ENCODE measurements at places on chromosomes 2 and 18.

DNA sequence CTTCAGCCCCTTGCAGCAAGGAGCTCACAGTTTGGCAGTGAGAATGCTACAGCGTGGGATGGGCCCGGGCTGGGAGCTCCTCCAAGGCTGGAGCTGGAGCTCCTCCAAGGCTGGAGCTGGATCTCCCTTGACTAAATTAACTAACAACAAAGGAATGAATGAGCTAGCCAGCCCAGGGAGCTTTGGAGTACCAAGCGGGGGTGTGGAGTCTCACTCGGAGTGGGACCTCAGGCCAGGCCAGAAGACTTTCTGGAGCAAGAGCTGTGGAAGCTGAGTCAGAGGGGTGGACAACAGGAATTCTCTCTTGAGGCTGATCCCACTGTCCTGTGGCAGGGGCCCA lies 244.7 kb upstream of the HS6ST1 start:
- DNase-seq, result no peak

DNA sequence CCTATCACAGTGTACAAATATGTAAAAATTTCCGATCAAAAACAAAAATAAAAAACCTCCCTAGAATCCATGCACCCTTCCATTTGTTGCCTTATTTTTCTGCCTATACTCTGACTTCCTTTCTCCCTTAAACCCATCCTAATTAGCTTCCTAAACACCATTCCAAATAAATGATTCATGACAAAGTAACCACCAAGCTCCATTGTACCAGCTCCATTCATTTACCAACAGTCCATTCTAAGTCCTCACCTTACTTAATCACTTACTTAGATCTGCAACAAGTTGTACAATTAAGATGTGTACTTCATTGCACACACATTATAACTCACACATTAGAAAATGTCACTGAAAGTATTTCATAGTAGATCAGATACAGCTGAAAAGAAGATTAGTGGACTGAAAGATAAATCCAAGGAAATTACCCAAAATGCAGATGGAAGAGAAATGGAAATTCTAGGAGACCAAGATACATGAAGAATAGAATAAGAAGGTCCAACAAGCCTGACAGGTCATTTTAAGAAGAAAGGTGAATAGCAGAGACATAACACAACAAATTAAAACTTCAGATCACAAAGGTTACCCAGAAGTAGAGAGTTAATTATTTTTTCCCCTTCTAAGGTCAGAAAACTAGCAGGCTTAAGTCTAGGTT lies 154.6 kb downstream of the DYM start:
- DNase-seq, result no peak

GRCh38 chr2:113211226-113212105 lies 37.7 kb downstream of the PSD4 start:
- DNase-seq, result no peak

DNA sequence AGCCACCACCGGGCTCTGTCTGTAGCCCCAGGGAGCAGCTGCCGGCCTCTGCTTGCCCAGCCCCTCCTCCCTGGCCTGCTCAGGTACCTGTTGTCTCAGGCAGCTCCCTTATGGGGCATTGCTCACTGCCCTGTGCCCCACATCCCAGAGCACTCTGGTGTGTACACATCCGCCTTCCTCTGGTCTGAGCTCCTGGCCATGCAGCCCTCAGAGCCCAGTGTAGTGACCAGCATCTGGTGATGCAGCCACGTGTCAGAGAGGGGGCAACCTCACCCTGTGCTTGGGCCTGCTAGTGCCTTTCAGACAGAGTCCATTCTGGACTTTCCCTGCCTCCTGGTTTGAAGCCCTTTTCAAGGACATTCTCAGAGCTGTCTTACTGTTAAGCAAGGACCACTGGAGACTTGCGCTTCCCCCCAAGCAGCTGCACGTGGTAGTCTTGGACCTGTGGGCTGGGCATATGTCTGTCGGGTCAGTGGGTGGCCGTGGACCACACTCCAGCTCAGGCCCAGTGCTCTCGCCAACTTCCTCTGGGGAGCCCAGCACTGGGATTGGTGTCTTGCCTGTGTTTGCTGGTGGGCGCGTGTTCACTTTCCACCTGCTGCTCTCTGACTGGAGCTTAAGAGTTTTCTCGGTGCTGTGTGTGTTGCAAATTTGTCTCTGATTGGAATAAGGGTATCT lies 30.7 kb downstream of the DGKD start:
- DNase-seq, result no peak

- no peak for DNase-seq
Observed at GRCh38 chr2:230840301-230840700, 24.4 kb upstream of the ITM2C start.

GRCh38 chr18:9971313-9971920 lies 57.6 kb downstream of the VAPA start:
- DNase-seq, result peak; percentile 52

DNA sequence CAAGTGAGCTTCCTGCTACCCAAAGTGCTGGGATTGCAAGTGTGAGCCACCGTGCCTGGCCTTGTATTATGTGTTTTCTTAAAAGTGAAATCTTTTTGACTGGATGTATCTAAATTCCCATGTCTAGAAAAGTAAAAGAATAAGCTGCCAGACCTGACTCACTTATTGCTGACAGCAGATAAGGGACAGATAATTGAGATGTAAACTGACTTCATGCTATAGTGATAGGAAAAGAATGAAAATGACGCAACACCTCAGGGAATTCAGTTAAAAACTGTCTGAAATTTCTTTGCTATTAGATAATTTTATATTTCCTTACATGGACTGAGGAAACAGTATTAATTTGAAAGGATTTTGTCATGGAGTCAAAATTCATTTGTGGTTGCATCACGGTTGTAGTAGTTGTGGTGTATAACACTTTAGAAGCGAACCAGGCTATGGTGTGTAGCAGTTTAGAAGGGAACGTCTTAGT lies 19.4 kb downstream of the TTC27 start:
- DNase-seq, result no peak

GRCh38 chr2:117917223-117917917 lies 96.5 kb downstream of the CCDC93 start:
- DNase-seq, result no peak

- DNase-seq, result no peak
Observed at GRCh38 chr18:23114911-23115310, 20.4 kb upstream of the CABLES1 start.

DNA sequence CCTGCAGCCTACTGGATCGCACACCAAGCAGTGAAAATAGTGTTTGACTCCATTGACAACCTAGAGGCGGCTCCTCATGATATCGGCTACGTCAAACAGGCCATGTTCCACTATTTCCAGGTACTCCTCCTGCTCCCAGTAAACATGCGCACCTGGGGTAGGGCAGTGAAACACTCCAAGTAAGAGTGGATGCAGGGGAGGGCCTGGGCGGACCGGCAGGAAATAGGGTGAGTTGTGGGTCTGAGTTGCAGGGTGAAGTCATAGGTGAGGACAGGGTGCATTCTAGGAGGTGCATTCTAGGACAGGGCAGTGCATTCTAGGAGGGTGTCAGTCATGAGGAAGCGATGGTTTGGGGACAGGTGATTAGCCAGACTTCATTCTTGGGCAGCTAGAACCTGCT lies 5.0 kb downstream of the NAGK start:
- no peak for DNase-seq

DNA sequence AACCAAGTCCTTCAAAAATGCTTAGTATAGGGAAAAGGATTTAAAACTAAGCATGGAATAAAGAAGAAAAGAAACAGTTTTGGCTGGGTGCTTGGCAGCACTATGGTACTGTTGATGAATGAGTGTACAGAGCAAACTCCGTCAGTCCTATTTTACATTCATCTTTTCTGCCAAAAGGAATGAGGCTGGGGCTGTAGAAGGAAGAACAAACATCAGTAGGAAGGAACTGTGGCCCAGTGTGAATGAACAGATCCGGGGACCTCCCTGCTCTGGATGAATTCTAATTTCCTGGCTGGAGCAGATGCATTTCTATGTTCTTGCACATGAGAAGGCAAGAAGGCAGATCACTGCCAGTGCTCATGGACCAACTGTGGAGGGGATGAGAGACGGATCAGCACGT lies 474.0 kb upstream of the MEIS1 start:
- no peak for DNase-seq

- no peak for DNase-seq
Observed at GRCh38 chr2:240151477-240152031, 11.1 kb upstream of the OTOS start.

- DNase-seq, result no peak
Observed at GRCh38 chr2:112239862-112240261, 15.0 kb downstream of the ZC3H8 start.

DNA sequence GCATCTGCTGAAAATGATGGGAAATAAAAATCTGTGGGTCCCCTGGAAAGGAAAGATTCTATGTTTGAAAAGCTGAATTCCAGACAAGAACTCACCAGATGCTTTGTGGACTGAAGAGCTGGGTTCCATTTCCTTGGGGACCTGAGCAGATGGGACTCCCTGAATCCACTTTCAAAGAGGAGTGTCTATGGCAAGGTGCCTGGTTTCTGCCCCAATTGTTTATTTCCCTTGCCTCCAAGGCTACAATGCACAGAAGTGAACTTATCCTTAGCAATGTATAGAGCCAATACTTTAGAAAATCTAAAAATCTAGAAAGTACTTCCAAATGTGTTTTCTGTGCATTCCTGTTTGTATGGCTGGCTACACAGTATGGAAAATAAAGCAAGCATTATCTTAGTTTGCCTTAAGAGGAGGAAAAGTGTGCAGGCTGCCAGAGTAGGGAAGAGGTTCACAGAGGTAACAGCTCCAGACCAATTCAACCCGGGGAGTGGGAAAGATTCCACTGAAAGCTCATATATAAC lies 420.5 kb downstream of the NRXN1 start:
- DNase-seq, result no peak

GRCh38 chr2:112749755-112750559 lies 14.5 kb downstream of the CKAP2L start:
- DNase-seq, result peak; percentile 78

- no peak for DNase-seq
Observed at GRCh38 chr2:224163566-224164307, 124.7 kb upstream of the SERPINE2 start.

DNA sequence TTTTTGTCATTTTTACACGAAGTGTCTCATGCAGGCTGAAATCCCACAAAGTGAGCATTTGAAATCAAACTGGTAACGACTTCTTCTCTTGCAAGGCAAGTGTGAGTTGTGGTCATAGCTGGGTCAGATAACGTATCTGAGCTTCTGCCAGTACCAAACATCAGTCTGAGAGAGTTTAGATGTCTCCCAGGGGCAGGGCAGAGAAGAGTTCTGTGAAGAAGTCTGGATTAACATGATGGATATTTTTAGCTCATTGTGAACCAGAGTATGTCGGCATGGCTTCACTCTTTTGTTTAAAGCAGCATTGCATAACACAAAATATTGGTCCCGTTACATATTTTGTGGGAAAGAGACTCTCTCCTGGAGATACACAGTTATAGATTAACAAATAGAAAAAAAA lies 655.5 kb upstream of the KLHL29 start:
- no peak for DNase-seq

- DNase-seq, result no peak
Observed at GRCh38 chr2:1617425-1618021, 126.8 kb downstream of the PXDN start.

DNA sequence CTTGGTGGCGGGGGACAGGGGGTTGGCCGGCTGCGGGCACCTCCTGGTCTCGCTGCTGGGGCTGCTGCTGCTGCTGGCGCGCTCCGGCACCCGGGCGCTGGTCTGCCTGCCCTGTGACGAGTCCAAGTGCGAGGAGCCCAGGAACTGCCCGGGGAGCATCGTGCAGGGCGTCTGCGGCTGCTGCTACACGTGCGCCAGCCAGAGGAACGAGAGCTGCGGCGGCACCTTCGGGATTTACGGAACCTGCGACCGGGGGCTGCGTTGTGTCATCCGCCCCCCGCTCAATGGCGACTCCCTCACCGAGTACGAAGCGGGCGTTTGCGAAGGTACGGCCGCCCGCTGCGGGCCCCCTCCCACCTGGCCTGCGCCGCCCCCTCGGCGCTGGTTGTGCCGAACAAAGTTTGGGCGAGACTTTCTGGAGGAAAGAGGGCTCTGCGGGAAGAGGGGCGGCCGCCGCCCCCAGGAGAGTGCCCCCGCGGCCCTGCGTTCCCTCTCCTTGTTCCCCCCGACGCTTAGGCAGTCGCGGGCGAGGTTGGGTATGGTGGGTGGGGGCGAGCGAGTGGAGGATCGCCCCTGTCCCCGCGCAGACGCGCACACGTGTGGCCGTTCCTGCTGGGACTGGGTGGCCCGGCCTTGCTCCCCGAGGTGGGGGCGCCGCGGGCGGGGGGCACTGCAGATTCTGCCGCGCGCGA lies 866 bp downstream of the CRIM1 start:
- no peak for DNase-seq

GRCh38 chr2:47008381-47009252 lies 93.0 kb upstream of the MCFD2 start:
- no peak for DNase-seq

DNA sequence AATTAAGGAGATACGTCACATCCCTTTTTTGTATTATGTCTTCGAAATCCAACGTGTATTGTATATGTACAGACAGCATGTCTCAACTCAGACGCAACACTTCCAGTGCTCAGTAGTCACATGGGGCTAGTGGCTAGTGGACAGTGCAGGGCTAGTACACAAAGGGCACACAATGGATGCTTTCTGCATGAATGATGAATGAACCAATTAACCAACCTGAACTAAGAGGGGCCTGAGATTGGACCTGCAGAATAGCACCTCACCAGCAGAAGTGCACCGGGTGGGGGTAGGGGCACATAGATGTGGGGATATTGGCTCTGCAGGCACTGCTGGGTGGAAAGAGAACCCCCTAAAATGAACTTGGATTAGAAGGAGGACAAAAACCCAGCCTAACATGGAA lies 20.7 kb downstream of the ST8SIA5 start:
- DNase-seq, result no peak

- DNase-seq, result no peak
Observed at GRCh38 chr2:67169417-67170140, 227.6 kb upstream of the ETAA1 start.

DNA sequence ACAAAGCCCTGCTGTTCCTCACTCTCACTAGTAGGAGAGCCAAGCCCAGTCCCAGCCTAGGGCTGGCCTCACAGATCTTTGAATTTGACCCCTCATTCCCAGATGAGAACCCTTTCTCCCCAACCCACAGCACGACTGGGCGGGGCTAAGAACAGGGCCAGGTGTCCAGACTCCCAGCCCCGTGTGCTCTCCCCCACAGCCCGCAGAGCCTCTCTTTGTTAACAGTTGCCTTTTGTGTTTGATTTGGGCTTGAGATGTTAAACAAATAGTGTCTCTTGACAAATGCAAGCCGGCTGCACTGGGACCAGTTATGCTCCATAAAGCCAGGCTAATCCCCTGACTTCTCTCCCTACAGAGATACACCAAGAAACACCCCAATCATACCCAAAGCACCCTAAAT lies 4.7 kb upstream of the KCNK3 start:
- no peak for DNase-seq

GRCh38 chr2:85577386-85578242 lies at the start of gene VAMP8:
TSS of gene VAMP8 (plus strand) at chr2:85577586. CDS start at chr2:85577647, 61 bp downstream.
- DNase-seq, result no peak

GRCh38 chr18:30512872-30513271 lies 529.7 kb downstream of the DSC3 start:
- no peak for DNase-seq

- no peak for DNase-seq
Observed at GRCh38 chr18:60649107-60649506, 276.5 kb upstream of the MC4R start.

DNA sequence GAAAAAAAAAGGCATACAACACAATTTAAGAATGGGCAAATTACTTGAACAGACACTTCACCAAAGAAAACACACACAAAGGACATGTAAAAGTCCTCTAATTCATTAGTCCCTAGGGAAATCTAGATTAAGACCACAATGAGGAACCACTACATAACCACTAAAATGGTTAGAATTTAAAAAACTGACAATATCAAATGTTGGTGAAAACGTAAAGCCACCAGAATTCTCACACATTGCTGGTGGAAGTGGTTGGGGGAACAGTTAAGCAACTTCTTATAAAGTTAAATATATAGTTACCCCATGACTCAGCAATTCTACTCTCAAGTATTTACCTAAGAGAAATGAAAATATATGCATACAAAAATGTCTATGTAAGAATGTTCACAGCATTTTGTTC lies 11.8 kb downstream of the RTN4 start:
- DNase-seq, result no peak
